Smooth muscle cell of the umbilical artery (primary cell): ENCODE measurements at places on chromosomes 11 and 22. TPM values are rescaled to one million over a fixed set of nuclear protein-coding genes. Genes with fewer than 3 reads are reported as not detected.

The STK33 gene
- 4.3 and 5.3 TPM in 2 replicates for total RNA-seq

The SYCE3 gene
- total RNA-seq = not detected in 2 replicates

The WBP2NL gene
- 0.59 and 0.60 TPM in 2 replicates for total RNA-seq

The TUBGCP6 gene
- 29.7 and 36.2 TPM in 2 replicates for total RNA-seq

The SMC1B gene
- total RNA-seq = not detected in 2 replicates

The NTM gene
- total RNA-seq = 45.4 and 168 TPM in 2 replicates

The SCUBE2 gene
- 1.8 and 9.5 TPM in 2 replicates for total RNA-seq

The COX8A gene
- 255 and 284 TPM in 2 replicates for total RNA-seq

The OOSP1 gene
- total RNA-seq = not detected in 2 replicates

The OPCML gene
- total RNA-seq = 0.89 and 2.5 TPM in 2 replicates

The ENTHD1 gene
- not detected in 2 replicates for total RNA-seq

The RAG2 gene
- not detected in 2 replicates for total RNA-seq

The GPR152 gene
- not detected in 2 replicates for total RNA-seq

The SLC16A8 gene
- total RNA-seq = 0.30 TPM in 1 of 2 replicates, not detected in the other

The RCN1 gene
- 687 and 719 TPM in 2 replicates for total RNA-seq

The CD3E gene
- not detected in 2 replicates for total RNA-seq

The CSNK1E gene
- 93.2 and 181 TPM in 2 replicates for total RNA-seq

The PAK1 gene
- 18.4 and 34.4 TPM in 2 replicates for total RNA-seq

The DEUP1 gene
- total RNA-seq = not detected in 2 replicates

The TIMM10 gene
- total RNA-seq = 14.1 and 22.6 TPM in 2 replicates

The CUL5 gene
- 41.6 and 45.6 TPM in 2 replicates for total RNA-seq

The VPREB3 gene
- total RNA-seq = not detected in 2 replicates

The BRSK2 gene
- 0.65 and 0.89 TPM in 2 replicates for total RNA-seq

The MUC5AC gene
- not detected in 2 replicates for total RNA-seq

The NCAPH2 gene
- total RNA-seq = 18.4 and 22.1 TPM in 2 replicates

The GLYAT gene
- not detected in 2 replicates for total RNA-seq

The FLRT1 gene
- 0.09 and 0.59 TPM in 2 replicates for total RNA-seq

The EFEMP2 gene
- total RNA-seq = 90.3 and 91.1 TPM in 2 replicates

The RAB38 gene
- total RNA-seq = 1.5 and 2.9 TPM in 2 replicates

The OR5A1 gene
- total RNA-seq = not detected in 2 replicates
